ENCODE measurements at places on chromosomes 11 and 22.
A peak's percentile ranks its signal among the peaks of the same experiment; 100 is the strongest.

GRCh38 chr11:69037074-69037473, 11.7 kb upstream of the TPCN2 start:
- peak overlapping the region; percentile 89 for H3K27ac ChIP-seq
- no peaks in the 10 kb centered on the region for H3K36me3 ChIP-seq
- no peak for DNase-seq
- peaks cover 13% of the 10 kb centered on the region for H3K4me1 ChIP-seq
- H3K27me3 ChIP-seq = no peaks in the 10 kb centered on the region
- H3K4me3 ChIP-seq = no peak overlapping the region

GRCh38 chr22:35921777-35922176, 106.8 kb downstream of the RBFOX2 start:
- no peak overlapping the region for H3K4me3 ChIP-seq
- H3K27ac ChIP-seq = peak overlapping the region; percentile 38
- H3K27me3 ChIP-seq = no peaks in the 10 kb centered on the region

- H3K27ac ChIP-seq = no peak overlapping the region
- H3K27me3 ChIP-seq = no peaks in the 10 kb centered on the region
- no peaks in the 10 kb centered on the region for H3K36me3 ChIP-seq
Measured at GRCh38 chr11:108913204-108913603, 248.3 kb downstream of the DDX10 start.

DNA sequence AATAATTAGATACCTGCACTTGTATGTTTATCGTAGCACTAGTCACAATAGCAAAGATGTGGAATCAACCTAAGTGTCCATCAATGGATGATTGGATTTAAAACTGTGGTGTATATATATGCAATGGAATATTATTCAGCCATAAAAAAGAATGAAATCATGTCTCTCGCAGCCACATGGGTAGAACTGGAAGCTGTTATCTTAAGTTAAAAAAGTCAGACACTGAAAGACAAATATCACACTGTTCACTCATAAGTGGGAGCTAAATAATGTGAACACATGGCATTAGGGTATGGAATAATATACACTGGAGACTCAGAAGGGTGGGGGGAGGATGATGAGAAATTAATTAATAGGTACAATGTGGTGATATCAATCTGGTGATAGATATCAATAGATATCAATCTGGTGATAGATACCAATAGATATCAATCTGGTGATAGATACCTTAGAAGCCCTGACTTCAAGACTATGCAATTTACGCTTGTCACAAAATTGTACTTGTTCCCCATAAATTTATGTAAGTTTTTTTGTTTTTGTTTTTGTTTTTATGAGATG, 2.0 kb downstream of the LMO2 start:
- no peak overlapping the region for H3K27ac ChIP-seq
- H3K27me3 ChIP-seq = no peaks in the 10 kb centered on the region
- no peak overlapping the region for H3K4me3 ChIP-seq
- no peaks in the 10 kb centered on the region for H3K36me3 ChIP-seq
- DNase-seq = no peak
- H3K4me1 ChIP-seq = no peaks in the 10 kb centered on the region

DNA sequence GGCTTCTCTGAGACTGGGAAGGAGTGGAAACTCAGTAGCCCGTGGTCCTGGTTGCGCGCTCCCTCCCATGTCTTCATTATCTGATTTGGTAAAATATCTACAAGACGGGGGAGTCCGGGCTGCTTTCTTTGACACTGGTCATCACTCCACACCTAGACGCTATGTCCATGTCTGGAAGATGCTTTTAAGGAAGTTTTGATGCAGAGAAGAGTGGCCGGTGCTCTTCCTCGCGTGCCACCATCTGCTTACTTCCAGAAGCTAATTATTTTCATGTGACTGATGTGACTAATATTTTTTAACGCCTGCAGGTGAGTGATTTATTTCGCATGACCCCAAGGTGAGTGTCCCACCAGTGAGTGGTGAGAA, 339 bp upstream of the TRIM21 start:
- no peaks in the 10 kb centered on the region for H3K27me3 ChIP-seq
- no peaks in the 10 kb centered on the region for H3K4me1 ChIP-seq
- no peak for DNase-seq

- no peak for DNase-seq
- H3K4me1 ChIP-seq = no peaks in the 10 kb centered on the region
- H3K27ac ChIP-seq = no peak overlapping the region
- H3K27me3 ChIP-seq = no peaks in the 10 kb centered on the region
Measured at GRCh38 chr22:42834177-42834949, 22.7 kb downstream of the ARFGAP3 start.

DNA sequence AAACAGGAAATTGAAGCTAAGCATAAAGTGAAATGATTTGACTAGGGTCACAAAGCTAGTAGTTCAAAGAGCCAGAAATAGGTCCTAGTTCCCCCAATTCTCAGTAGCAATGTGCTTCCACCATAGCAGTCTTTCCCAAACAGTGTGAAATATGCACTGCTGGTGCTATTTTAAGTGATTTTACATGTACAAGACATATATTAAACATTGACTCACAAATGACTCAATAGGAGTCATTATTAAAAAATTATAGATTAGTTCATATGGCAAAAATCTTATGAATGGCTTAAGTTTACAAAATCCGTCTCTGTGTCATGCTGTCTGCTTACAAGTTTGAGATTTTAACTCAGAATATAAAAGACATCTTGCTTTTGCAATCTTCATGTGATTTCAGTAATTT, 21.4 kb downstream of the KIF18A start:
- DNase-seq = no peak
- H3K4me3 ChIP-seq = no peak overlapping the region
- H3K36me3 ChIP-seq = no peaks in the 10 kb centered on the region
- H3K27ac ChIP-seq = no peak overlapping the region
- no peaks in the 10 kb centered on the region for H3K27me3 ChIP-seq
- H3K4me1 ChIP-seq = no peaks in the 10 kb centered on the region

GRCh38 chr11:128502726-128503125, 84.6 kb downstream of the ETS1 start:
- no peak for DNase-seq

DNA sequence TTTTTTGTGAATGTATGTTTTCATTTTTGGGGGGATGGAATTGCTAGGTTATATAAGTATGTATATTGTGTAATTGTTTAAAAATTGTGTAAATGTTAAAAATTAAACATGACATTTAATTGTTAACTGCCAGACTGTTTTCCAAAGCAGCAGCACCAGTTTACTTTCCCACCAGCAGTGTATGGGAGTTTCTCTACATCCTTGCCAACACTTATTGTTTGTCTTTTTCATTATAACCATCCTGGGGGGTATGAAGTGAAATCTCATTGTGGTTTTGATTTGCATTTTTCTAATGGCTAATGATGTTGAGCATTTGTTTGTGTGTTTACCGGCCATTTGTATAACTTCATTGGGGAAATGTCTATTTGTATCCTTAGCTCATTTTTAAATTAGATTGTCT, 31.7 kb upstream of the RRAS2 start:
- no peak for DNase-seq
- H3K4me3 ChIP-seq = no peak overlapping the region
- H3K4me1 ChIP-seq = no peaks in the 10 kb centered on the region
- no peaks in the 10 kb centered on the region for H3K27me3 ChIP-seq

- no peak for DNase-seq
- peaks cover 9% of the 10 kb centered on the region for H3K36me3 ChIP-seq
- peak overlapping the region; percentile 97 for H3K27ac ChIP-seq
- H3K4me3 ChIP-seq = peak overlapping the region; percentile 79
- H3K4me1 ChIP-seq = peaks cover 43% of the 10 kb centered on the region
- H3K27me3 ChIP-seq = no peaks in the 10 kb centered on the region
Measured at GRCh38 chr11:66068923-66069714, 953 bp upstream of the PACS1 start.

GRCh38 chr22:29194184-29194583, 11.5 kb upstream of the EMID1 start:
- DNase-seq = no peak
- no peak overlapping the region for H3K4me3 ChIP-seq
- no peak overlapping the region for H3K27ac ChIP-seq
- H3K4me1 ChIP-seq = no peaks in the 10 kb centered on the region
- H3K36me3 ChIP-seq = no peaks in the 10 kb centered on the region

- peak; percentile 81 for DNase-seq
- no peaks in the 10 kb centered on the region for H3K36me3 ChIP-seq
- peak within 1 kb of the TSS; percentile 83 for H3K4me3 ChIP-seq
- peak within 1 kb of the TSS; percentile 96 for H3K27ac ChIP-seq
- H3K4me1 ChIP-seq = peaks cover 53% of the 10 kb centered on the region
Measured at GRCh38 chr11:925496-926301, at the start of gene AP2A2. TSS of gene AP2A2 (plus strand) at chr11:925870. CDS start at chr11:926022, 152 bp downstream.

DNA sequence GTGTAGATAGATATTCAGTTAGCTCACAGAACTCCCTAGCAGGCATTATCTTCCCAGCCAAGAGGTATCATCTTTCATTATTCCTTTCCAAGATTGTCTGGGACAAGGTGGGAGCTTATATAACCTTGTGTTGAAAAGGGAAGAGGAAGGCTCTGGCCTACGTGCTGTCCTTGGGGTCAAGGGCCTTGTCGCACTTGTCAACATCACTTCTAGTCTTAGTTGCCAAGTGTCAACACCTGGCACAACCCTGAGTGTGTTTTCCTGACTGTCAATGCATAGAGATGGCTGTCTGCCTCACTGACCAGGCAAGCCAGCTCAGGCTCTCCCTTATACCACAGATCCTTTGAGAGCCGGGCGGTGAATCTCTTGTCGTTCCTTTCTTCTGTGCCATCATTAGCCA, 331.9 kb downstream of the CNTN5 start:
- H3K27me3 ChIP-seq = no peaks in the 10 kb centered on the region
- no peaks in the 10 kb centered on the region for H3K4me1 ChIP-seq
- H3K4me3 ChIP-seq = no peak overlapping the region
- no peaks in the 10 kb centered on the region for H3K36me3 ChIP-seq
- no peak for DNase-seq
- no peak overlapping the region for H3K27ac ChIP-seq

- H3K27me3 ChIP-seq = no peaks in the 10 kb centered on the region
- no peak overlapping the region for H3K4me3 ChIP-seq
- H3K27ac ChIP-seq = no peak overlapping the region
- H3K4me1 ChIP-seq = no peaks in the 10 kb centered on the region
- DNase-seq = no peak
- H3K36me3 ChIP-seq = no peaks in the 10 kb centered on the region
Measured at GRCh38 chr11:123507043-123507442, 77.0 kb downstream of the GRAMD1B start.

DNA sequence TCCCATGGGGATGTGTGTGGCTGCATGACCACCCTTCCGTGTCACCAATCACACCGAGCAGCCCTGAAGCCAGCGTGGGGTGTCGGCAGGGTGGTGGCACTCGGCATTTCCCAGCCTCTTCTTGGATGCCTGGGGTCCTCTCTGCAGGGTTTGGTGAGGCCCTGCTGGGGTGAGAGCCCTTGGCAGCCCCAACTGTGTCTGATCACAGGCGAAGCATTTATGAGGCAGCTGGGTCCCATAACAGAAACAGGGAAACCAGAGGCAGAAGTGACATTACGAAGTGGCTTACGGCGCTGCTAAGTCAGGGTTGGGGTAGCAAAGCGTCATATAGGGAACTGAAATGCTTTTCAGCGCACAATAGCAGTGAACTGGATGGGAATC, 92.3 kb upstream of the SEPTIN5 start:
- no peaks in the 10 kb centered on the region for H3K36me3 ChIP-seq
- no peak overlapping the region for H3K4me3 ChIP-seq
- no peaks in the 10 kb centered on the region for H3K4me1 ChIP-seq
- no peak overlapping the region for H3K27ac ChIP-seq

GRCh38 chr22:22618448-22618847, 26.0 kb upstream of the GGTLC2 start:
- DNase-seq = no peak
- no peak overlapping the region for H3K27ac ChIP-seq
- H3K4me1 ChIP-seq = no peaks in the 10 kb centered on the region

GRCh38 chr11:37858398-37858797, 1260.4 kb upstream of the RAG2 start:
- no peaks in the 10 kb centered on the region for H3K27me3 ChIP-seq
- no peak overlapping the region for H3K27ac ChIP-seq
- H3K36me3 ChIP-seq = no peaks in the 10 kb centered on the region
- no peak overlapping the region for H3K4me3 ChIP-seq
- H3K4me1 ChIP-seq = no peaks in the 10 kb centered on the region
- no peak for DNase-seq

DNA sequence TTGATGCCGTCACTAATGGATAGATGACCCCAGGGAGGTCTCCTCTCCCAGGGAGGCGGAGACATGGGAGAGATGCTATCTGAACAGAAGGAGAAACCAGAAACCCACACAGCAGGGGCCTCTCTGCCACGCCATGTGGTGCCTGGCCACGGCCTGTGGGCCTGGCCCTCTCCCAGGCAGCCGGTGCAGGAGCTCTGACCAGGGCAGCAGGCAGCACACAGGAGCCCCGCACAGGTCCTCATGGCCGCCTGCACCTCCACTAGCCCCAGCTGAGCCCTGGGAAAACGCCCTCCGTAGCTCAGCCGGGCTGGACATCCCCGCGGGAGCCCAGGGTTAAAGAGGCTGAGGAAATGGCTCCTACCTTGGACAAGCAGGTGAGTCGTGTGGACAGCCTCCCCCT, 19.8 kb downstream of the IGSF9B start:
- no peak for DNase-seq
- peaks cover 5% of the 10 kb centered on the region for H3K36me3 ChIP-seq
- no peak overlapping the region for H3K27ac ChIP-seq
- H3K4me1 ChIP-seq = no peaks in the 10 kb centered on the region
- no peak overlapping the region for H3K4me3 ChIP-seq

DNA sequence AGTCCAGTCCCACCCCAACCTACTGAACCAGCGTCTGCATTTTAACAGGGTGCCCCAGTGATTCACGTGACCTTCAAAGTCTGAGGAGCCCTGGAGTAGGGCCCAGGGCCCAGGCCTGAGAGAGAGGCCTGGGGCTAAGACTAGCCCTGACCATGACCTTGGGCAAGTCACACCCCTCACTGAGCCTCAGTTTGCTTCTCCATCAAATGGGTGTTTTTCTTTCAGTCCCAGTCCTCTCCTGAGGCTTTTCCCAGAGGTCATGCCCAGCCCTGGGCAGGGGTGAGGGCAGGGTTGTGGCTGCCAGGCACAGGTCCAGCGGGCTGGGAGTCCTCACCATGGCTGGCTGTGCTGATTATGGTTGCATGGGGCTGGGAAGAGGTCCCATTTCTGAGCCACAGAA, 33.0 kb upstream of the GCAT start:
- H3K27me3 ChIP-seq = no peaks in the 10 kb centered on the region
- H3K4me1 ChIP-seq = no peaks in the 10 kb centered on the region
- no peaks in the 10 kb centered on the region for H3K36me3 ChIP-seq
- H3K27ac ChIP-seq = no peak overlapping the region
